Stimulated activated CD4-positive, alpha-beta T cell treated with anti-CD3 and anti-CD28 coated beads, Interleukin-1b, Interleukin-23, amount 100 ng/mL, for 1 hour (primary cell): ENCODE measurements at places on chromosomes 1 and 21.

GRCh38 chr1:50252196-50252595, 143.5 kb downstream of the ELAVL4 start:
- no peak for DNase-seq

- DNase-seq, result no peak
Observed at GRCh38 chr21:34055615-34056014, 17.8 kb upstream of the MRPS6 start.

DNA sequence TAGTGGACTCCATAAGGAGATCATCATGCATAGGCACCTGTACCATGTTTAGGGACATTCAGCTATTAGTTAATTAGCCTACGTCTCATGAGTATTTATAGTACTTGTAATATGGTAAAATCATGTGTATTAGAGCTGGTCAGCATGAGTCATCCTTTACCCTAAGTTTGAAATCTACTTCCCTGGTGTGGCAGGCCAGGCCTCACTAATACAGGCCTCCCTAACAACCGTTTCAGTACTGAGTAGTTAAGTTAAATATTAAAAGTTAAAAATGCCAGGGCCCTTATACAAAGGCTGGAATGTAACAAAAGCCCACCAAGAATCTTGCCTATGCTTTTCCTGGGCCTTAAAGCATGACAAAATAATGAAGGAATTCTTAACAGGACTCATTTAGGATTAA, 356.3 kb upstream of the DPYD start:
- no peak for DNase-seq

DNA sequence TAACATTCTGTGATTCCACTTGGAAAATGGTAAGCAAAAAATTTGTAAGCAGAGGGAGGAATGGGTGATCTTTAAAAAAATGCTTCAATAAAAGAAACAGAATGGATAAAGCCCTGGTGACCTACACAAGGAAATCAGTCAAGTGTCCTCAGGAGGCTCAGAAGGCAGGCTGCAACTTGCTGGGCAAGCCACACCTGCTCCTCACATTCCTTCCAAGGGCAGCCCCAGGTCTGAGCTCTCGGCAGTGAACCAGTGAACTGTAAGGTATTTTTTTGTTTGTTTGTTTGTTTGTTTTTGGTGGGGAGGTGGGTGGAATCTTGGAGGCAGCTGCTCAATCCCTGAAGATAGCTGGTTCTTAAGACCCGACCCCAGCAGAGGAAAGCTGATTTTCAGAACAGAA, 4.4 kb downstream of the TACSTD2 start:
- DNase-seq, result no peak

- DNase-seq, result no peak
Observed at GRCh38 chr1:32398401-32398800, 4.2 kb upstream of the BSDC1 start.

DNA sequence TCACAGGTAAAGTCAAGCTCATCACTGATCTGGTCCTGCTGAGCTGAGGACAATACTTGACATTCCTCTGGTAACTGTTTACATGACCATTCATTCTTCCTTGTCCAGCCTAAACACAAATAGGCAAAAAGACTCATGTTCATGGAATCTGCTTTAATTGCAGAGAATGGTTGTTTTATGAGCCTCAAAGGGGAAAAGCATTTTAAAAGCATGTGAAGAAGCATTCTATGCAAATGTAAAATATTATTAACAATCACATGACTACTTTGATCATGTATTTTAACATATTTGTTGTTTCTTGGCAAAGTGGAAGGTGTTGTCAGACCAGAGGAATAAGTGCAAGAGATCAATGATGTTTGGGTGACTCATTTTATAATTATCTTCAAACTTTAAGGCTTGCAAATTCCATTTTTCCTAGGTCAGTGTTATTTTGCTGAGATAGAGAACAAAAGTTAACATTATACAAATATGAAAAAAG, 133.7 kb downstream of the RUNX1 start:
- no peak for DNase-seq

- no peak for DNase-seq
Observed at GRCh38 chr1:110339407-110340206, 430 bp downstream of the RBM15 start.

DNA sequence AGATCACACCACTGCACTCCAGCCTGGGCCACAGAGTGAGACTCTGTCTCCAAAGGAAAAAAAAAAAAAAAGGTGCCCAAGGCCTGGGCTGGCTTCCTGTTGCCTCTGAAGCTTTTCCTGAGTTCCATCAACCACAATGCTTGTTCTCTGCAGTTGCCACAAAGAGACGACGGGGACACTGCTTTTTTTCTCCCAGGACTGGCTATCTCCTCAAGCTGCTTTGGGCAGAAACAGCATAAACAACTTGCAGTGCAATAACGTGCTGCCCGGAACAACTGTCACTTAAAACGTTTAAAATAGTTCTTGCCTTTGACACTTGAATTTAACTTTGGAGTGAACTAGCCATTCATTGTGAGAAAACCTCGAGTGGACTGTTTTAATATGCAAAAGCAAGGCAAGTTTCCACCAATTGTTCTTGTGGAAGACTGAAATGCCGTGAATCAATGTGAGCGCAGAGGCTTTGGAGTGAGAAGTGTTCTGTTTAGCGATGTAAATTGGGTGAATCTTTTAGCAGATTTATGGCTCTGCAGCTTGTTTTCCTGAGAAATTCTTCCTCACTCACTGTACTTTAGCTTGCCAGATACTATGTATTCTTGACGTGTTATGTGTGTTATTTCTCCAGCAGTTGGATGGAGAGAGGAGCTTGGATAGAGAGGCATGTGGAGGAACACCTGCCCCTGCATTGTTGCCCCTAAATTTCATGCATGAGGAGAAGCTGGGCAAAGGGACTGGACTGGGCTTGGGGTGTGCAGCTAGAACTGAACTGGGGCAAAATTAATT, 188.1 kb upstream of the KIAA0040 start:
- DNase-seq, result no peak

- no peak for DNase-seq
Observed at GRCh38 chr1:225485226-225485625, 57.4 kb upstream of the LBR start.

- no peak for DNase-seq
Observed at GRCh38 chr1:43381612-43382011, 8.0 kb downstream of the MED8 start.

- no peak for DNase-seq
Observed at GRCh38 chr21:33619726-33620125, 21.8 kb downstream of the CRYZL1 start.

DNA sequence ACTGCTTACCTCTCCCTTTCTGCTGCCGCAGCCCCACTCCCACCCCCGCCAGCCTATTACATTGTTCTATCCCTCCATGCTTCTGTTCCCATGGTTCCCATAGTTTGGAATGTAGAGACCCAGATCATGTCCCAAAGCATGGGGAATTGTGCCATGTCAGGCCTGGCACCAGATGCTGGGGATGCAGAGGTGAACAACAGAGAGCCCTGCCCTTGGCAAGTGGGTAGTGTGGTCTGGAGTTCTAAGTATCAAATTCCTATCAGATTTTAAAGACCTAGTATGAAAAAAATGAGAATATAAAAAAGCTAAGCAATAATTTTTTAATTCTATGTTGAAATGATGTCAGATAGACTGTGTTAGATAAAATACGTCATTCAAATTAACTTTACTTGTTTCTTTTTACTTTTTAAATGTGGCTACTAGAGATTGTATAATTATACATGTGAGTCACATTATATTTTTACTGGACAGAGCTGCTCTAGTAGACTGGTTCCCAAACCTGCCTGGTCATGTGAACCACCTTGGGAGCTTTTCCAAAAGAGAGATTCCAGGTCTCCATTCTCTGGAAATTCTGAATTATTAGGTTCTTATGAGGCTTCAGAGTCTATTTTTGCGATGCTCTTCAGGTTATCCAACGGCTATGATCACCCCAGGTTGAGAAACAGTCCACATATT, 113.0 kb upstream of the DAB1 start:
- DNase-seq, result no peak

- no peak for DNase-seq
Observed at GRCh38 chr1:181100015-181100905, 11.8 kb downstream of the IER5 start.

- no peak for DNase-seq
Observed at GRCh38 chr1:174777262-174777661, 222.5 kb upstream of the CACYBP start.
